Sigmoid colon (tissue), 7 donors: ENCODE measurements at places on chromosomes 7 and 10. TPM values are rescaled to one million over a fixed set of nuclear protein-coding genes. Genes with fewer than 3 reads are reported as not detected.

MSMB gene
- polyA plus RNA-seq = not detected

MLXIPL gene
- 11.9 TPM for polyA plus RNA-seq

VAX1 gene
- polyA plus RNA-seq = not detected

FAM185A gene
- 6.0 TPM for polyA plus RNA-seq

PPP1R17 gene
- polyA plus RNA-seq = not detected

DNA sequence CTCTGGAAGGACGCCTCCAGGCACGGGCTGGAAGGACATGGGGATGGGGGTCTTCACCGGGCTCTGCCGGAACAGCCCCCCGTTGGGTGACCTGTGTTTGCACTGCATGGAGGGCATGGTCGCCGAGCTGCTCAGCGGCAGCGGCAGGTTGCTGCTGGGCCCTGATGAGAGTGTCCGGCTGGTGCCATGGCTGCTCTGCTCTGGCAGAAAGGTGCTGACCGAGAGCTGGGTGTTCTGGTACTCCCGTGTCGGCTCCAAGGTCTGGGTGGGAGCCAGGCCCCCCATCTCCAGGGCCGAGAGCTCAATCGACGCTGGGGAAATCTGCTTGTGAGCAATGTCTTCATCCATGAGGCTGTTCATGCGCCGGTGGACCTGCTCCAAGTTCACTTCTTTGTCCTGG lies 764.3 kb downstream of the GRID1 start:
- H3K4me3 ChIP-seq = no peak overlapping the region
- no peaks in the 10 kb centered on the region for H3K36me3 ChIP-seq
- H3K27me3 ChIP-seq = no peaks in the 10 kb centered on the region
- no peak overlapping the region for H3K27ac ChIP-seq

DNA sequence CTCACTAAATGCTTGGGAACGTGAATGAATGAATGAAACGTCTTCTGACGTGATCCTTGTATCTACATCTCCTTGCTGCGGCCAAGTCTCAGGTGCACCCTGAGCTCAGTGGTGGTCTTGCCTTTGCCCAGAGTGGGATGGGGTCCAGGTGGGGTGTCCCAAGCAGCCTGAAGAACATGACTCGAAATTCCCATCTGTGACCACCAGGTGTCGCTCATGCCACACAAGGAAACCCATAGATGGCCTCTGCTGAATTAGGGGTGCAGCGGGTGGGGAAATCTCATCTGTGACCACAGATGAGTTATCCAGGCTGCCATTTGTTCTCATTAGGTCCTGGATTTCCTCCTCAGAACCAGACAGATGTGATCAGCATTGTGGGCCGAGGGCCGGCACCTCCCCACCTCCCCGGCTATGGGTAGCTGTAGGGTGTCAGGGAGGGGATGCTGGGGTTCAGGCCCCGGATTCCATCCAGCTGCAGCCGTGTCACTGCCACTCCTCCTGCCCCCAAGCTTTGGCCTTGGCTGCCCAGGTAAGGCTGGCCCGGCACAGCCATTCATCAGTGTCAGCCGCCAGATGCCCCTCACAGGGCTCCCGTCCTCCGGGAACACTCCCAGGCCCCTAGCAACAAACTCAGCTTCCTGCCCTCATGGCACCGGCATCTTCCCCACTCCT lies 21.0 kb upstream of the GNA12 start:
- H3K36me3 ChIP-seq = no peaks in the 10 kb centered on the region
- H3K4me1 ChIP-seq = peaks cover 20% of the 10 kb centered on the region
- no peaks in the 10 kb centered on the region for H3K27me3 ChIP-seq
- peak; percentile 85 for DNase-seq

GRCh38 chr7:73683788-73684693 lies 644 bp downstream of the BUD23 start:
- no peaks in the 10 kb centered on the region for H3K36me3 ChIP-seq
- peak overlapping the region; percentile 89 for H3K4me3 ChIP-seq
- DNase-seq = no peak
- peak overlapping the region; percentile 85 for H3K27ac ChIP-seq
- H3K27me3 ChIP-seq = no peaks in the 10 kb centered on the region

- peak; percentile 21 for DNase-seq
- H3K4me1 ChIP-seq = no peaks in the 10 kb centered on the region
- H3K36me3 ChIP-seq = no peaks in the 10 kb centered on the region
- no peak overlapping the region for H3K4me3 ChIP-seq
- H3K27ac ChIP-seq = peak overlapping the region; percentile 20
- H3K27me3 ChIP-seq = no peaks in the 10 kb centered on the region
Measured at GRCh38 chr10:77560471-77560870, 77.1 kb downstream of the KCNMA1 start.

DNA sequence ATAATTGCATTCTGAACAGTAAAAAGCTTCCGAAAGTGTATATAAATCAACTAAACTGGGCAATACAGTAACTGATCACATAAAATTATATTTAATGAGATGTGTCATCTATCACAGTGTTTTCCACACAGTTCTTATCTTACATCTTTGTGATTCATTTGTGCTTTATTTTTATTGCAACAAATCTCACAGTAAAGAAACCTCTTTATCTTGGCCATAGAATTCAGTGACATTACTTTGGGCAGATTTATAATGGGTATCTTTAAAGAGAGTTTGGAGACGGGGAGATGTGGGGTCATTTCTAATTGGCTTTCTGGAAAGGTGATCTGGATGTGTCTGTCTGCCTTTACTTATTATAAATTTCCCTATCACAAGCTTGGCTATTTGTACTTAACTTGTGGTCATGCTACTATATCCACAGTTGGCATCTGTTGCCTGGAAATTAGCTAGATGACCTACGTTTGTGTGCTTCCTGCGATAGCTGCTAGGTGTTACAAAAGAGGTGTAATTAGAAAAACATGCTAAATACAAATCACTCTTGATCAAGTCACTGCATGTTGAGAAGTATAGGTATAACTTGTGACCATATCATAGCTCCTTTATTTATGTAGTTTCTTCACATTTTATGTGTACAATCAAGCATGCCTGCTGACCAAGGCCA lies 123.8 kb downstream of the ARID5B start:
- H3K36me3 ChIP-seq = no peaks in the 10 kb centered on the region
- H3K27me3 ChIP-seq = no peaks in the 10 kb centered on the region
- no peak overlapping the region for H3K4me3 ChIP-seq
- peaks cover 25% of the 10 kb centered on the region for H3K4me1 ChIP-seq
- no peak overlapping the region for H3K27ac ChIP-seq

GRCh38 chr10:16653224-16653623 lies 131.5 kb upstream of the C1QL3 start:
- H3K27ac ChIP-seq = no peak overlapping the region
- no peak overlapping the region for H3K4me3 ChIP-seq
- DNase-seq = no peak
- no peaks in the 10 kb centered on the region for H3K36me3 ChIP-seq

- no peak overlapping the region for H3K27ac ChIP-seq
- H3K36me3 ChIP-seq = no peaks in the 10 kb centered on the region
- no peak overlapping the region for H3K4me3 ChIP-seq
- H3K27me3 ChIP-seq = no peaks in the 10 kb centered on the region
- peaks cover 5% of the 10 kb centered on the region for H3K4me1 ChIP-seq
Measured at GRCh38 chr10:17004801-17005380, 124.7 kb downstream of the CUBN start.

DNA sequence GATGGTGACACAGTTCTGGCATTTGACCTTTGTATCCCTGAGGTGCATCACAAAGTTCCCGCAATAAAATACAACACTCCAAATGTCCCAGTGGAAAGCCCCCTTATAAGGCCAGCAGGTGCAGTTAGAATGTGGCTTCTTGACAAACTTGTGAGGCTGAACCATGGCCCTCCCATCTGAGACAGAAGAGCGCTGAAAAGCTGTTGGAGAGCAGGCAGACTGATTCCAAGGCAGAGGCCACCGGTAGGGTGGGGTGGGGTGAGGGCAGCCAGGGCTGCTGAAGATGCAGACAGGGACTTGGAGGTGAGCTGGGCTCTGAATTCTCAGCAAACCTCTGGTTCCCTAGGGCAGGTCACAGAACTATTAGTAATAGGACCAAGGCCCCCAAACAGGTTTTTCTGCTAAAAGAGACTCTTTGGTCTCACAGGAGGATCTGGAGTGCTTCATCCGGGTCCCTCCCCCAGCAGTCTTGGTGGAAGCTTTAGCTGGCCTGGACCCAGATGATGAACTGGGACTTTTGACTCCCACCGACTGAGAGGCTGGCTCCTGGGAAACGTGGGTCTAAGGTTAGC lies 15.6 kb upstream of the CHST3 start:
- no peaks in the 10 kb centered on the region for H3K27me3 ChIP-seq
- no peaks in the 10 kb centered on the region for H3K4me1 ChIP-seq
- H3K27ac ChIP-seq = no peak overlapping the region
- no peaks in the 10 kb centered on the region for H3K36me3 ChIP-seq
- DNase-seq = no peak

- H3K4me3 ChIP-seq = peak within 1 kb of the TSS; percentile 61
- no peaks in the 10 kb centered on the region for H3K36me3 ChIP-seq
- H3K27me3 ChIP-seq = no peaks in the 10 kb centered on the region
- H3K4me1 ChIP-seq = peaks cover 21% of the 10 kb centered on the region
- peak within 1 kb of the TSS; percentile 83 for H3K27ac ChIP-seq
Measured at GRCh38 chr10:70132098-70133029, at the start of gene AIFM2. TSS of gene AIFM2 (minus strand) at chr10:70132825. CDS start at chr10:70124084, 8,741 bp downstream.

- H3K36me3 ChIP-seq = peaks cover 11% of the 10 kb centered on the region
- H3K27ac ChIP-seq = peak overlapping the region; percentile 18
- H3K4me3 ChIP-seq = no peak overlapping the region
- no peaks in the 10 kb centered on the region for H3K27me3 ChIP-seq
Measured at GRCh38 chr10:119112056-119112455, 8.1 kb downstream of the DENND10 start.

DNA sequence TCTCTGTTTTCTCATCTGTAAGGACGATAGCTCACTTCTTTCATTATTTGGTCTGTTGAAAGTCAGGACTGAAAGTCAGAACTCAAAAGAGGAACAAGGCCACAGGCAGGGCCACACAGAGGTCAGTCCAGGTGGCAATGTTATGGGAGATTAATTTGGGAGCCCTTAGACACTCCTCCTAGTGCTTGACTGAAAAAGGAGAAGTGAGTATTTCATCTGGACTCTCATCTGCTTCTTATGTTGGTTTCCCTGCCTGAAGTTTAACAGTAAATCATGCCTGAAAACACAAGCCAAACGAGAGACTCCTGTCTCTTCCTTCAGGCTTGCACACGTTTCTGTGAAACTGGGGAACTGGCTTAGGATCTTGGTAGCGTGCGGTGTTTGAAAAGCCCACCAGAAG lies 248.5 kb downstream of the BUB3 start:
- no peaks in the 10 kb centered on the region for H3K27me3 ChIP-seq
- H3K4me3 ChIP-seq = no peak overlapping the region
- DNase-seq = no peak
- H3K36me3 ChIP-seq = no peaks in the 10 kb centered on the region

- H3K27ac ChIP-seq = no peak overlapping the region
- DNase-seq = no peak
- H3K4me1 ChIP-seq = no peaks in the 10 kb centered on the region
- H3K4me3 ChIP-seq = no peak overlapping the region
- no peaks in the 10 kb centered on the region for H3K36me3 ChIP-seq
Measured at GRCh38 chr10:75950997-75951589, 519.7 kb downstream of the LRMDA start.

DNA sequence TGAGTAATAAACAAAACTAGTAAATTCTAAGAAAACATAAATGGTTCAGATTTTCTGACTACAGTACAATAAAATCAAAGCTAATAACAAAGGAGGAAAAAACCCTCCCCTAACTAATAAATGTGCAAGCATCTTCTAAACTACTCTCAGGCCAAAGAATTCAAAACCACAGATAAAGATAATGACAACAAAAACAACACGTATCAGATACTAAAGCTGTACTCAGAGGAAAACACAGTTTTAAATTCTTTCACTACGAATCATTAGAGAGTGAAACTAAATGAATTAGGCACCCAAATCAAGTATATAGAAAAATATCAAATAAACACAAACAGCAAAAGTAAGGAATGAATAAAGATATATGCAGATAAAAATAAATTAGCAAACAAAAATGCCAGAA lies 200.9 kb downstream of the TEX36 start:
- no peaks in the 10 kb centered on the region for H3K27me3 ChIP-seq
- H3K36me3 ChIP-seq = no peaks in the 10 kb centered on the region
- DNase-seq = no peak
- no peak overlapping the region for H3K4me3 ChIP-seq
- no peak overlapping the region for H3K27ac ChIP-seq
- no peaks in the 10 kb centered on the region for H3K4me1 ChIP-seq

DNA sequence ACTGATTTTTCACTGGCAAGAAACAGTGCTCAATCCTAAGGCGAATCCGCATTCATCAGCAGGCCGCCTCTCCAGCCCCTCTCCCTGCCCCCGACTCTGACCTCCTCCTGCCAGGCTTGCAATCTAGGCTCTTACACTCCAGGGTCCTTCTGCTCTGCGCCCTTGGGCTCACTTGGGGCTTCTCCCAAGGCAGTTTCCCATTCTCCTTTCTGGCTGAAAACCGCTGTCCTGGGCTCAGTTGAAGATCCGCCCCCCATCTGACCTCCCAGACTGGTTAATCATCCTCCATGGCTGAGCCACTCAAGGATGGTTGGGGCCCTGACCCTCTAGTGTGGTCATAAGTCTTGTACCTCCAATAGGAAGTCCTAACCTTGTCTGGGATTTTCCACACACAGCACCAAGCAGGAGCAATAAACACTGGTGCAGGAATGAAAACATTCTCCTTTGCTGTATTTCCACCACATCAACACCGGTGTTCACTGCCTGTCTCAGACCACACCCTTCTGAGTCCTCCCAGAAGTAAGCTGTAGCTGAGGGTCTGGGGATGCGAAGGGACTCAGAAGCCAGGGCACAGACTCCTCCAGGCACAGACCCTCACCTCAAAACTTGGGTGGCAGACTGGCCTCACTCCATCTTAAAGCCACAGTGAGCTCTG lies 42.4 kb downstream of the TNS3 start:
- no peaks in the 10 kb centered on the region for H3K27me3 ChIP-seq
- no peak for DNase-seq
- H3K27ac ChIP-seq = no peak overlapping the region
- H3K36me3 ChIP-seq = no peaks in the 10 kb centered on the region
- H3K4me1 ChIP-seq = peaks cover 24% of the 10 kb centered on the region
- H3K4me3 ChIP-seq = no peak overlapping the region

- DNase-seq = no peak
- H3K4me3 ChIP-seq = no peak overlapping the region
- H3K27me3 ChIP-seq = no peaks in the 10 kb centered on the region
- H3K36me3 ChIP-seq = no peaks in the 10 kb centered on the region
Measured at GRCh38 chr10:65231148-65231547, 1694.7 kb upstream of the LRRTM3 start.

DNA sequence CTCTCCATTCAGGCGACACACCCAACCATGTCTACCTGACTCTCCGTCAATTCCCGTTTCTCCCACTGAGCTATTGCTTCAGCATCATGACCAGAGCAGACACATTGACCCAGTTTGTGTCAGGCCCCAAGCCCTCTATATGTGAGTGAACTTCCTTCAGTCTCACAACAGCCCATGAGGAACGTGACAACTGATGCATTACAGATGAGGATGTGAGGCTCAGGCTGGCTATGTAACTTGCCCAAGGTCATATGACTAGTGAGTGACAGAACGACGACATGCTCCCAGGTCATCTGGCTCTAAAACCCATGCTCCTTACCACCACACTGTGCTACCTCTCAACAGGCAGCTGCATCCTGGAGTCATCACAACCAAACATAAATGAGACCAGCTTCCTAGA lies 3.7 kb downstream of the TMEM140 start:
- no peaks in the 10 kb centered on the region for H3K36me3 ChIP-seq
- peaks cover 30% of the 10 kb centered on the region for H3K4me1 ChIP-seq
- no peak overlapping the region for H3K4me3 ChIP-seq
- no peak for DNase-seq
- H3K27ac ChIP-seq = peak overlapping the region; percentile 90

- H3K27me3 ChIP-seq = no peaks in the 10 kb centered on the region
- H3K36me3 ChIP-seq = no peaks in the 10 kb centered on the region
- no peak overlapping the region for H3K27ac ChIP-seq
- H3K4me3 ChIP-seq = no peak overlapping the region
Measured at GRCh38 chr7:43658718-43659548, 70.4 kb downstream of the COA1 start.

- H3K4me1 ChIP-seq = peaks cover 8% of the 10 kb centered on the region
- H3K36me3 ChIP-seq = no peaks in the 10 kb centered on the region
- DNase-seq = peak; percentile 77
Measured at GRCh38 chr10:15167411-15168290, 842 bp downstream of the NMT2 start.
